ENCODE measurements at places on chromosomes 16 and 17.
A peak's percentile ranks its signal among the peaks of the same experiment; 100 is the strongest.

- H3K27ac ChIP-seq: no peak overlapping the region
- H3K4me3 ChIP-seq: no peak overlapping the region
- no peaks in the 10 kb centered on the region for H3K4me1 ChIP-seq
- H3K27me3 ChIP-seq: no peaks in the 10 kb centered on the region
- no peak for DNase-seq
These were observed 68.1 kb downstream of the ABCC6 start for GRCh38 chr16:16155234-16155633.

GRCh38 chr17:45237686-45238085, 16.0 kb downstream of the FMNL1 start:
- no peak overlapping the region for H3K27ac ChIP-seq
- no peaks in the 10 kb centered on the region for H3K36me3 ChIP-seq
- no peak for DNase-seq
- peaks cover 50% of the 10 kb centered on the region for H3K27me3 ChIP-seq

GRCh38 chr16:81163671-81164070, 67.5 kb upstream of the GCSH start:
- no peak overlapping the region for H3K27ac ChIP-seq
- no peaks in the 10 kb centered on the region for H3K4me1 ChIP-seq
- no peaks in the 10 kb centered on the region for H3K27me3 ChIP-seq
- no peak for DNase-seq

DNA sequence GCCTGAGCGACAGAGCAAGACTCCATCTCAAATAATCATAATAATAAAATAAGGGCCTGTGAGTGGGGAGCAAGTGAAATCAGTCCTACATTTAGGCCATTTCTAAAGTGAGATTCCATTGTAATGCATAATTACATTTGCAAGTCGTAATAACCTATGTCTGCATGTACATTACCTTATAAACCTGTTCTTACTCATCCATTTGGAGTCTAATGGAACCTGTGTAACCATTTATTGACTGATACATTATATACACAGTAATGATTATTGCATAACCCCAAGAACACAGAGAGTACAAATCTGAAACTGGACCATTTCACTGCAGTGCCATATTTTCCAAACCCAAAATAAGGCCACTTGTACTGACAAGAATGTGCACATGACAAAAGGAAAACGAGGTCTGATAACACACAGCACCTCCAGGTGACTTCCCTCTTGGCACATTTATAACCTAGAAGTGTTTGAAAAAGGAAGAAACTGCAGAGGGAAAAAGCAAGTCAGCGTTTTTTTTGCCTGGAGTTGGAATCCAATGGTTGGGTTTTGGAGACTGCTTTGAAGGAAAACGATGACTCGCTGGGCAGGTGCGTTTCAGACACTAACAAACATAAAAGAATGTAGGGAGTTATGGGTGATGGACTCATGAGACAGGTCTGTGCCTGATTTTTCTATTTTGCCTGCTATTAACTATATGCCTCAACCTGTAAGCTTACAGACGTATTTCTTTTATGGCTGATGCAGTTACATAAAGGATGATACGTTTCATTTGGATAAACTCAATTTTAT, 63.6 kb upstream of the KIFC3 start:
- H3K27ac ChIP-seq: no peak overlapping the region
- no peaks in the 10 kb centered on the region for H3K27me3 ChIP-seq
- H3K4me3 ChIP-seq: no peak overlapping the region
- DNase-seq: no peak
- peaks cover 25% of the 10 kb centered on the region for H3K4me1 ChIP-seq
- no peaks in the 10 kb centered on the region for H3K36me3 ChIP-seq

DNA sequence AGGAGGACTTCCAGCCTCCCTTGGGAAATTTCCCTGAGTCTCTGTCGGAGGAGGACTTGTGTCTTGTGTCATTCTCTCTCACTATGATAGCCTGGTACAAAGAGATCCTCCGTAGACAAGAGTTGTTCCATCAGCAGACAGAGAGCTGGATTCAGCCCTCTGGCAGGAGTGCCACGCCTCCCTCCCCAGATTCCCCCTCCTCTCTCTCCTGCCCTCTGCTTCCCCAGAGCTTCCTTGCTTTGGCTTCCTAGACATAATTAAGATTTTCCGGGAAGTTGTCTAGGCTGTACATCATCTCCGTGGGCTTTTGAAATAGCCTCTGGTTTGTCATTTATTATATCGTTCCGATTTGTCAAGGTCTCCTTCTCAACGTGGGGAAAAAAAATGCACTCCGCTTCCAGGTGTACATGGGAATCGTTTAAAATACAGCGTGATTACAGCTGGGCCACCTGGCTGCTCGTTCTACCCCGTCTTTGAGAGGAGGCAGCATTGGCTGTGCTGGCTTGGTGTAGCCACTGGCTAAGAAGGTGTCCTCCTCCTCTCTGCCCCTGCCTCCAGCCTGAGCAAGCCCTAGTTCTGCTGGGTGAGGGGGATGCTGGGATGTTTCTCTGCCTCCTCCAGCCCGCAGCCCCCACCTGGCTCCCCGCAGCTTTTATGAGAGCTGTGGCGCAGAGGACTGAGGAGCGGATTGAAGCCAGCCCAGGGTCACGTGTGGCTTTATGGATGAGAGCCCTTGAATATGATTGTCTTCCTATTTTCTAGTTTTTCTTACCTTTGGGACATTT, 282.5 kb downstream of the SNX29 start:
- no peaks in the 10 kb centered on the region for H3K27me3 ChIP-seq
- H3K4me3 ChIP-seq: no peak overlapping the region
- DNase-seq: no peak
- no peaks in the 10 kb centered on the region for H3K36me3 ChIP-seq

DNA sequence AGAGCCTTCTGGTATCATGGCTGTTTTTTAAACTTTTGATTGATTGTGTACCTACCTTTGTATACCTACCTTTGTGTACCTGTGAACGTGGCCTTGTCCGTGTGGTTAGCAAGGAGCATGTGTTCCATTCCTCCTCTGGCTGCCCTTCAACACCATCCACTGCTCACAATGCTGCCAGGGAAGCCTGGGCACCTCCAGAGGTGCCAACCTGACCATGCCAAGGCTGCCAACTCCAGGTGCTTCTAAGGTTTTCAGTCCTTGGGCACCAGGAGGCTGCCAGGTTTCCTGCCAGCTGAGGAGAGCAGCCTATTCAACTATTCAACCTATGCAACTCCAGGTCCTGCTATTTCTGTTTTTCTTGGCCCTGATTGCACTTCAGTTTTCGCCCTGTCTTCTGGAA, 17.6 kb upstream of the ARL4D start:
- no peak overlapping the region for H3K4me3 ChIP-seq
- no peak for DNase-seq
- no peaks in the 10 kb centered on the region for H3K36me3 ChIP-seq
- no peaks in the 10 kb centered on the region for H3K27me3 ChIP-seq

DNA sequence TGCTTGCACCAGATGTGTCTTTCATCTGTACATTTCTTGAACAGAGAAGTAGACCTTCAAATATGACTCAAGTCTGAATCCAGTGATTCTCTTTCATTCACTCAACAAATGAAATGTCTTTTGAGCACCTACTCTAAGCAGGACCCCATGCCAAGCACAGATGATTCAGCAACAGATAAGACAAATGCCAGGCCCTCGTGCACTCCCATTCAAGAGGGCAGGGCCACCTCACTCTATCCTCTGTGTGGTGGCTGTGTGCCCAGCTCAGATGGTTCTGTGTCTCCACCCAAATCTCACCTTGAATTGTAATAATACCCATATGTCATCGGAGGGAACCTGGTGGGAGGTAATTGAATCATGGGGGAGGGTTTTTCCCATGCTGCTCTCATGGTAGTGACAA, 74.1 kb upstream of the NKD1 start:
- H3K27ac ChIP-seq: no peak overlapping the region
- H3K27me3 ChIP-seq: peaks cover 6% of the 10 kb centered on the region
- H3K4me3 ChIP-seq: no peak overlapping the region
- no peaks in the 10 kb centered on the region for H3K36me3 ChIP-seq

GRCh38 chr16:26930786-26931581, 135.7 kb upstream of the C16orf82 start:
- no peak overlapping the region for H3K4me3 ChIP-seq
- no peaks in the 10 kb centered on the region for H3K4me1 ChIP-seq
- no peak for DNase-seq
- no peaks in the 10 kb centered on the region for H3K36me3 ChIP-seq
- H3K27ac ChIP-seq: no peak overlapping the region

GRCh38 chr16:24174957-24175356, 81.2 kb upstream of the CACNG3 start:
- DNase-seq: no peak
- H3K27me3 ChIP-seq: no peaks in the 10 kb centered on the region
- H3K4me3 ChIP-seq: no peak overlapping the region
- no peak overlapping the region for H3K27ac ChIP-seq
- no peaks in the 10 kb centered on the region for H3K4me1 ChIP-seq
- H3K36me3 ChIP-seq: no peaks in the 10 kb centered on the region

- peak overlapping the region; percentile 95 for H3K27ac ChIP-seq
- DNase-seq: peak; percentile 89
- H3K4me1 ChIP-seq: peaks cover 52% of the 10 kb centered on the region
These were observed 13.2 kb downstream of the IL4R start for GRCh38 chr16:27326738-27327585.

DNA sequence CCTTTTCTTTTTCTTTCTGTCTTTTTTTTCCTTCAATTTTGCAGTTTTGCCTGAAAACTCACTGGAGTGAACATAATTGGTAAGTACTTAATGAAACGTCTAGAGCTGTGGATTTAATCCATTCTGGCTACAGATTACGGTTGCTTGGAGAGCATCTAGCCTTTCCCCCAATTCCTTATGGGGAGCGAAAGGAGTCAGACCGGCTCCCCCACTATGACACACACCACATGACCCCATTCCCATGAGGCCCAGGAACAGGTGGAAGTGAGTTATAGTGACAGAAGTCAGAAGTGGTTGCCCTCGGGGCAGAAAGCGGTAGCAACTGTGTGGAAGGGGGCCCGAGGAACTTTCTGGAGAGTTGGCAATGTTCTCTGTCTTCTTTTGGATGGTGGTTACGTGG, 41.2 kb downstream of the EMP2 start:
- H3K4me3 ChIP-seq: no peak overlapping the region
- H3K27me3 ChIP-seq: no peaks in the 10 kb centered on the region
- H3K36me3 ChIP-seq: no peaks in the 10 kb centered on the region
- no peaks in the 10 kb centered on the region for H3K4me1 ChIP-seq
- no peak for DNase-seq
- H3K27ac ChIP-seq: no peak overlapping the region

DNA sequence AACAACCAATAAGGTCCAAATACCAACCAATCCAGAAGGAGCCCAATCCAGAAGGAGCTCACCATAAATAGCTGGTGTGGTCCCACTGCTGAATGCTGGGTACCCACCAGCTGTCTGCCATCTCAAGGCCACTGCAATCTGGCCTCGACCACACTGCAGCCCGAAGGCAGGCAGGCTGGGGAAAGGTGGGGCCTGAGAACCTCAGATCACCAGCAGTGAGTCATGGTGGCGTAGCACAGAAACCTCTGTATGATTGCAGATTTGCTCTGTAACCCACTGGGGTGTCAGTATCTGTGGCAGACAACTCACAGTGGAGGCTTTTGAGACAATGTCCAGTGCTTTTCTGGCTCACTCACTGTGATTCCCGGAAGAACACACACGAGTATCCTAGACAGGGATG, 14.7 kb upstream of the CMTR2 start:
- no peak overlapping the region for H3K4me3 ChIP-seq
- no peaks in the 10 kb centered on the region for H3K27me3 ChIP-seq
- H3K4me1 ChIP-seq: no peaks in the 10 kb centered on the region

GRCh38 chr17:77140878-77141767, at the start of gene SEC14L1:
Gene SEC14L1 (plus strand): TSS chr17:77140969. CDS start chr17:77143597, 2,628 bp downstream.
- H3K36me3 ChIP-seq: peaks cover 20% of the 10 kb centered on the region
- H3K27me3 ChIP-seq: no peaks in the 10 kb centered on the region
- peak; percentile 78 for DNase-seq
- H3K27ac ChIP-seq: peak within 1 kb of the TSS; percentile 89

DNA sequence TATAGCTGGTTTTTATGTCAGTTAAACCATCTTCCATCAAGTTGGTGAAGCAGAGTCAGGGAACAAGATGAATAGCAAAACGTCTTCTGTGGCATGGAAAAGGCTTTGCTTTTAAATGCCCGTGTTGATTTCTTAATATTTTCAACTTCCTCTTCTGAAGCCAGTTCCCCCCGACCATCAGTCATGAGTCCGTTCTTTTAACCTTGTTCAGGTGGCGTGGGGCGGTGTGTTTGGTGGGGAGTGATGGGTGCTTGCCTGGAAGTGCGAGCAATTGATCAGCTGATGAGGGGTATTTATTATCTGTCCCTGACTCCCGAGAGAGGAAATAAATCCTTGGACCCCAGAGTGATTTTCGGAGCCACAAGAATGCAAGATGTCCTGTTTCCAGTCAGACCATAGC, 147.1 kb downstream of the WWOX start:
- H3K4me3 ChIP-seq: no peak overlapping the region
- no peak for DNase-seq
- no peaks in the 10 kb centered on the region for H3K4me1 ChIP-seq
- H3K36me3 ChIP-seq: no peaks in the 10 kb centered on the region
- H3K27me3 ChIP-seq: no peaks in the 10 kb centered on the region

DNA sequence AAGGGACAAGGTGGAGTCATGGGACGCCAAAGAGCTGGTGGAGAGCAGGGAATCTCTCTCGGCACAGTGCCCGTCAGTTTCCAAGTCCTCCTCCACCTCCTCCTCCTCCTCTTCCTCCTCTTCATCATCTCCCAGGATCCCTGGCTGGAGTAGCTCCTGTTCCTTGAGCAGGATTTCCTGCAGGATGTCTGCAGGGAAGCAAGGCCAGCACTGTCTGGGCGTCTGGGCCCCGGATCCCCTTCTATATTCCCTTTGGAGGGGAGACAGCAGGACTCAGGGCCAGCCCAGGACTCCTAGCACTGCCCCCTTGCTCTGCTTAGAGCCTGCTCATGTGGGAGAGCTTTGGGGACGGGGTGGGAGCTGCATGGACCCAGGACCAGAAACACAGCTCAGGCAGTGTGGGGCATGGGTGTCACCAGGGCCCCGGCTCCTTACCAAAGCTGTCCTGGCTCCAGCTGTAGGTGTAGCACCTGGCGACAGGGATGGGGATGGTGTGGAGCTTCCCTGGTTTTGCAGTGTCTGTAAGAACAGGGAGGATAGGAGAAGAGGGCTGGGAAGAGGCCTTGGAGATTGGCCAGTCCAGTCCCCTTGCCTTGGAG, 21.3 kb upstream of the PIK3R6 start:
- no peaks in the 10 kb centered on the region for H3K4me1 ChIP-seq
- H3K27ac ChIP-seq: no peak overlapping the region
- H3K36me3 ChIP-seq: no peaks in the 10 kb centered on the region
- H3K27me3 ChIP-seq: no peaks in the 10 kb centered on the region
- H3K4me3 ChIP-seq: no peak overlapping the region
- DNase-seq: no peak

DNA sequence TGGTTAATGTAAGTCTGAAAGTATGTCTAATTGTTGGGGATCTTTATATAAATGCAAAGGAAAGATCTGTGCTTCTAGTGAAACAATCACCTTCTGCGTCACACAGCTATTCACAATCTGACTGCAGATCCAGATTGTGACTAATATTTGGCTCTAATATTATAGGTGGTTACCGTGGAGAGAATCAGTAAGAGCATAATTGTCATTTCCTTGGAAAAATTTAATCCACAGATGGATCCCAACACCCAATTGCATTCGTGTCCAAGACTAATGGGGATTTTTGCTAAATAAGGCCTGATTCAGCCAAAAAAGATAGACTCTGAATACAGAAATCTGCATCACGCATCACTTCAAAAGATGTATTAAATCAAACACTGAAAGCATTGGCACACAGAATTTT, 2.7 kb upstream of the KCNJ2 start:
- H3K27me3 ChIP-seq: peaks cover 39% of the 10 kb centered on the region
- peaks cover 16% of the 10 kb centered on the region for H3K4me1 ChIP-seq
- DNase-seq: no peak

GRCh38 chr17:46915596-46915995, 7.4 kb upstream of the GOSR2 start:
- no peak overlapping the region for H3K4me3 ChIP-seq
- H3K4me1 ChIP-seq: no peaks in the 10 kb centered on the region
- no peak for DNase-seq
- no peaks in the 10 kb centered on the region for H3K36me3 ChIP-seq
- H3K27me3 ChIP-seq: no peaks in the 10 kb centered on the region
- H3K27ac ChIP-seq: no peak overlapping the region

All from GM23338 (cell line).